ENCODE measurements at places on chromosomes 7 and 10.

DNA sequence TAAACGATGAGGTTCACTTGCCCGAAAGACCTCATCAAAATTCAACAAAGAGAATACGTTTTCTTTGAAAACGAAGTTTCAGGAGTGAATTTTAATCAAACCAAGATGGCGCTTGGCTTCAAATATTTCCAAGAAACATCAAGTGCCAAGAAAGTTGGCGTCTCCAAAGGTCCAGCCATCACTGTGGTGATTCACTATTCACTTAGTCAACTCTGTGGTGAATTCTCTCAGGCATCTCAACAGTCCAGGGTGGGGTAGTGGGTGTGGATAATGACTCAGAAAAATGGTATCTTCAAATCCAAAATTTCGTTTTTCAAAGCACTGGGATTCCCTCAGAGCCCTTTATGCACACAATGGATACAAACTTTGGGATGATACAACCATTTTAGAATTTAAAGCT is 133.1 kb downstream of the SVIL start:
- DNase-seq = no peak

- DNase-seq = no peak
Measured at GRCh38 chr10:44673245-44673983, 237.7 kb upstream of the TMEM72 start.

GRCh38 chr10:8298896-8299570 is 244.5 kb downstream of the GATA3 start:
- DNase-seq = no peak

DNA sequence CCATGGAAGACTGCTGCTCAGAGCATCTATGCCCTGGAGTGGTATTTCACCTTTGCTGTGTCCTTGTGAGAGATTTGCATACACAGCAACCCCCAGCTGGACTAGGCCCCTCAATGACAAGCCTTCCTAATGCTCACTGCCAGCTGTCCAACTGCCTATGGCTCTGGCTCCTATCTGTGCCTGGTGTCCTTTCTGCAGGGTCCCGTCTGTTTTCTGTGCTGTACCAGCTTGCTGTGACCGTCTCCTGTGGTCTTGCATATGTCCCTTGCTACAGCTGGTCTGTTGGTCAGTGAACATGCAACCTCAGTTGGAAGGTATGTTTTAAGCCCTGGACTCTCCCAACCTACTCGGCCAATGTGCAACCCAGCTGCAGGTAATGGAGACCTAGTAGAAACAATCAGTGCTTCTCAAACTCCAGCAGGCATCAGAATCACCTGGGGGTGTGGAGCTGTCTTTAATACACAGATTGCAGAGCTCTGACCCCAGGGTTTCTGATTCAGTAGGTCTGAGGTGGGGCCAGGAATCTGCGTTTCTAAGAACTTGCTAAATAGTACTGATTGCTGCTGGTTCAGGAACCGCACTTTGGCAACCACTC is 306.4 kb upstream of the ZNF32 start:
- no peak for DNase-seq

- no peak for DNase-seq
Measured at GRCh38 chr10:18423058-18423637, 228.2 kb downstream of the NSUN6 start.

GRCh38 chr10:126930131-126930882 is 25.1 kb downstream of the DOCK1 start:
- no peak for DNase-seq

- no peak for DNase-seq
Measured at GRCh38 chr10:84933402-84933801, 605.0 kb downstream of the CCSER2 start.

GRCh38 chr10:125056161-125057132 is 103.9 kb downstream of the CTBP2 start:
- no peak for DNase-seq

DNA sequence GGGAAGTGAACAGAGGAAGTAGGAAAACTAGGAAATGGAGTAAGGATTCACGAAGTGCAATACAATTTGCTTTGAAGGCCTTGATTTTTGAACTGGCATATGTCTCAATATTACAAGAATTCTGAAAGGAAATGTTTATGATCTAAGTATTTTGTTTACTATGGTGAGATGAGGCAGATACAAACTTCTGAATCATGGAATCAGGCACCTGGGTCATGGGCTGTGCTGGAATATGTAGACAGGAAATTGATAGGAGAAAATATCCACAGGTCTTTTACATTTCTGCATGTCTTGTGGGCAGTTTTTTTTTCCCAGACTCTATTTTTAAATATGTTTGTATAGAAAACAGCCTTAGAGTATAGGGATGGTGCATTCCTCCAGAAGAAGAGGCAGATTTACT is 117.1 kb downstream of the PPP1R3A start:
- no peak for DNase-seq

- DNase-seq = no peak
Measured at GRCh38 chr10:17123961-17124360, 5.7 kb downstream of the CUBN start.

DNA sequence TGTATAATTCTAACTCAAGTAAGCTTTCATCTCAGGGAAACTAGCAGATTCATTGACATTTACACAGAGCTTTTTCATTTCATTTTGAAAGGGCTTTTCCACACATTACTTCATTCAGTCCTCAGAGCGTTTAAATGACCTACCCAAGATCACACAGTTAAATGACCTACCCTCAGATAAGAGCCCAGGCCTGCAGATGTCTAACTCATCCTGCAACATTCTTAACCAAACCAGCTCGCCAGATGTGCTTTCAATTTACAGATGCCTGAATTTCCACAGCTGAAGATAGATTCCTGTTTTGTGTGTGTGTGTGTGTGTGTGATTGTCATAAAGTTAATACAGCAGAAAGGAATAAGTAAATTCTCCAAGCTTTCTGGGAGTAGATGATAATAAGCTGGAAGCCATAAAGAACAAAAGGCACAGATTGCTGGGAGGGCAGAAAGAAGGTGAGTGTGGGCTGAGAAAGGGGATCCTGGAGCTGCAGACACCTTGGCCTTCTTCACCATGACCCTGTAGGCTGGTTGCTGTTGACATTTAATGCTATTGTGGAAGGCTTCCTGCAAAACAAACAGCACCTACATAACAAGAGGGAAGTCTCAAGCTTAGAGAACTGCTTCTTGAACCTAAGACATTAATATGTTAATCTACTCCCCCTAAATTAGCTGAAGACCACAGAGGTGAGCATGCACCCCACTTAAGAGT is 489.7 kb upstream of the CELF2 start:
- DNase-seq = no peak

DNA sequence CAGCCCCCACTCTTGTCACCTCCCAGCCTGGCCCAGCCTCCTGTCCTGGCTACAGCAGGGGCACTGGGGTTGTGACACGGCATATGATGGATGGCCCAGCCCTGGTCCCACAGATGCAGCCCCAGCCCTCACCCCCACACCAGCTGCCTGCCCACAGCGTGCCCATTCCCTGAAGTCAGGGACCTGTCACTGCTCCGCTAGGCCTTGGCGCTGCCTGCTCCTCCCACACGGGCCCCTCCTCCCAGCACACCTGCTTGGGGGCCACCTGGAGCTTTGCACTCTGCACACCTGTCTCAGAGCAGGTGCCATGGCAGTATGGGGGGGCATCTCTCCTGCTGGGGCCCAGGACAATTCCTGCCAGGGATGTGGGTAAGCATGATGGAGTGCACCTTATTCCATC is 3.5 kb downstream of the GCK start:
- DNase-seq = no peak

DNA sequence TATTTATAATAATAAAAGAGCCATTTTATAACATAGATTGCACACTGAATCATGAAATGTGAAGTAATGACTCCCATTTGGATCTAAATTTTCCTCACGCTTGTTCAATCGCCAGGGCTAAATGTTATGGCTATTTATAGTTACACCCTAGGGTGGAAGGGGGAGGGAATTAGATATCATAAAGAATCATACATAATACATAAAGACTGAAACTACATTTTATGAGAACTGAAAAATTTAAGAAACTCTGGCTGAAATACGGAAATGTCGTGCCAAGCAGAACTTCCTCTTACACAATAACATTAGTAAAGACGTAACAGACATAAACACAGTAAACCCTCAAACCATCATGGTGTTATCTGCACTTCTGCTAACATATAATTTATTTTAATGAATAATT is 327.5 kb upstream of the PHF14 start:
- DNase-seq = no peak

DNA sequence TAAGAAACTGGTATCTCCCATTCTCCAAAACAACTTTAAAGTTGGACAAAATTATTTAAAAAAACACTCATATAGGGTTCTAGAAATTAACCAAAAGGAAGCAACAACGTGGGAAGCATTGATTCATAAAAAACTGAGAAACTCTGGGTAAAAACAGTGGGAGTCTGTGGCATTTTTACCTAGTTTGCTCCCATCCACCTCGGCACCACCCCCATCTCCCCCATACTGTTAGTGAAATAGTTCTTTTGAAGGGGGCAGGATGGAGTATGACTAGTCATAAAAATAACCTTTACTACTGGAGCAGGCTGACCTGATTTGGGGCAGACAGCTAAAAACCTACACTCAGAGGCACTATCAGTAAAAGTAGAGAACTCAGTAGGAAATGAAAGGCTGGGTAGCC is 123.2 kb downstream of the AVL9 start:
- DNase-seq = no peak

DNA sequence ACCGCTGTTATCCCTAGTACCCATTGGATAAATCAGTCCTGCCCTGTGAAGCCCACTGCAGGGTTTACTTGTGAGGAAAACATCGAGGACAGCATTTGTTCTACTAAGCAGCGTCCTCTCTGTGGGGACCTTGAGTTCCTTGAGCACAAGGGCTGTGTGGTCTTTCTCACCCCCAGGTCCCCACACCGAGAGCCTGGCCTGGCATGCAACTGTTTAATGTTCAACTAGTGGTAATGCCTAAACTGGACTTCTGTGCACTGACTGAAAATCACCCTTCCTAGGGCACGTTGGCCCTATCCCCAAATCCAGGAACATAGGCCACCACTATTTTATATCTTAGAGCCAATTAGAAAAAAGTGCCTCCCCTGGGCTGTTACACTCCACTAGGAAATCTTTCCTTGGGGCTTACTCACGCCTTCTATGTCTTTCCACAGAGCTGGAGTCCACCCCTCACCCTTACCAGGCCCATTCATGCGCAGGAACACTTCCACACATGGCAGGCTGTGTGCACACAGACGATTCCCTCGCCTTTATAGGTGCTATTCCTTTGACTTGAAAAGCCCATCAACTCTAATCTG is 1.7 kb upstream of the TMEM213 start:
- DNase-seq = no peak

GRCh38 chr10:108275895-108276685 is 1111.6 kb upstream of the SORCS1 start:
- no peak for DNase-seq

DNA sequence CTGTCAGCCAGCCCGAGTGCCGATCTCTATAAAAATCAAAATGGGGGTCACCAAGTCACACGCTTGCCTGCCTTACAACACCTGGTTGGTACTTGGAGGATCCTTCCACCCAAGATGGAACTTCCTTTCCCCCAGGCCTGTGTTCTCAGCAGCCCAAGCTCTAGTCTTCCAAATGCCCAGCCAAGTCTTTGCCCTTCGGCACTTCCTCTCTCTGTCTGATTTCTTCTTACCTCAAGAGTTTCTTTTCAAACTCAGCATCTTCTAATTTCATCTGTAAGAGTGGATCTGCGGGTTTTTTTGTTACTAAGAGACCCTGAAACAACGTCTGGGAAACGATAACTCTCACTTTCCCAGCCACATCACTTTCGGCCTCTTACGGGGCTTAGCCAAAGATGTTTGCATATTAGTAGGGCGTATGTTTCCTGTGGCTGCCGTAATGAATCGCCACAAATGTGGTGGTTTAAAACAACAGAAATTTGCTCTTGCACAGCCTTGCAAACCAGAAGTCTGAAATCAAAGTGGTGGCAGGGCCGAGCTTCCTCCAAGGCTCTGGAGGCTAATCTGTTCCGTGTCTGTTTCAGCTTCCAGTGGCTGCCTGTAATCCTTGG is 219.9 kb downstream of the TCF7L2 start:
- no peak for DNase-seq

DNA sequence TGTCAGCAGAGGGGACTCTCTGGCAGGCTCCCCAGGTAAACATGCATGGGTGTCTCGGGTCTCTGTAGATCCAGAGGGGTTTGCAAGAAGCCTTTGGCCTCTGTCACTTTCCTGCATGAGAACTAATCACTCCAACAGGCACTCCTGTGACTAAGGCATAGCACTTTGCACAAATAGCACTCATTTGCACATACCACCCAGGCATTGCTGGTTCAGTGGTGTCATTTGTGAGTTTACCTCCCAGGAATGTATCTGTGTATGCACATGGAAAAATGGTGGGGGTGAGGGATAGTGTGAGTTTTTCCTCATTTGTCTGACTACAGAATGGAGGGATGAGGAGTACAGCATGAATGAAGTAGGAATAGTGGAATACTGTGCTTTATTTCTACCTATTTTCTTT is 39.5 kb downstream of the CNNM1 start:
- DNase-seq = no peak

DNA sequence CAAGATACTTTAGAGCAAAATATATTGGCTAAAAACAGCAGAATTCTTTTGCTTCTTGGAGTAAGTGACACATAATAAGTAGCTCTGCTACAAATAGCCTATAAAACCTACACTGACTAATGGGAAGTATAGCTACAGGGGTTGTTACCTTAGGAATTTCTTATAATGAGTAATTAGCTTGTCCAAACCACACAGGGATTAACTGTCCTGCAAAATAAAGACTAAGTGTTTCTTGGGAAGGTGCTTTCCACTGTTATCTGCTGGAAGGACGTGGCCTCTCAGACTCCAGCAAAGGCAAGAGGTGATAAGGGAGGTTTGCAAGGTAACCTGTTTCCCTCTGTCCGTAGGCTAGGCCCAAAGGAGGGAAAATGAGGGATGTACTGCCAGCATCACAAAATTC is 302.4 kb downstream of the DOCK4 start:
- no peak for DNase-seq

GRCh38 chr7:66769833-66770512 is 29.4 kb downstream of the RABGEF1 start:
- no peak for DNase-seq

DNA sequence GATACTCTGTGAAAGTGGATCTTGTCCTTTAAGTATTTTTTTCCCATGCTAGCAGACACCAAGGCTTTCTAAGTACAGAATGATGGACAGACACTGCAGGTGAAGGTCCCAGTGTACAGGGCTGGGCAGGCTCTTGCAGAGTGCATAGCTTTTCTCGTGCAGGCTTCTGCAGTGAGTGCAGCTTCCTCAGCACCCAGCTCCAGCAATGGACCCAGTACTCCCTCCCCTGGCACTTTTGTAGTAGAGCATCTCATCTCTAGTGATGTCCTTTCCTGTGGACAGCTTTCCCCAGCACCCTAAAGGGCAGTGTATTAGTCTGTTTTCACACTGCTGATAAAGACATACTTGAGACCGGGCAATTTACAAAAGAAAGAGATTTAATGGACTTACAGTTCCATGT is 104.3 kb downstream of the CUL2 start:
- no peak for DNase-seq

GRCh38 chr10:128069351-128070051 is 56.7 kb downstream of the MKI67 start:
- peak; percentile 25 for DNase-seq

DNA sequence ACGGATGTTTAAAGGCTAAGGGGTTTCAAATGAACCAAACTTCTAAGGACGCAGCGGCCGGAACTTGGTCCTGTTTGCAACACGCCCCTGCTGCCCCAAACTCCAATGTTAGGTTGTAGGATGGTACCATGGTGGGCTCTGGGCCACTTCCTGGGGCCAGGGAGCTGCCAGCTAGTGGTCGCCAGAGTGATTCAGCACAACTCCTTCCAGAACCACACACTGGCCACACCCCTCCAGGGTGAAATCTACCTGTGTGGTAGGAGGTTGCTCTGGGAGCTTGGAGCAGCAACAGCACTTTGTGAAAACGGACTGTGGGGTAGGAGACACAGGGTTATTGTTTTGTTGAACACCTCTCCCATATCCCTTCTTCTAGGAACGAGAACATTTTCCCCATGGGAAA is 161.1 kb downstream of the FANK1 start:
- DNase-seq = no peak
